Spinal cord (tissue), 10 donors: ENCODE measurements at places on chromosomes 4 and X. TPM values are rescaled to one million over a fixed set of nuclear protein-coding genes. Genes with fewer than 3 reads are reported as not detected.

The SCOC gene
- 183 TPM for polyA plus RNA-seq

The PHKA1 gene
- polyA plus RNA-seq = 7.5 TPM

DNA sequence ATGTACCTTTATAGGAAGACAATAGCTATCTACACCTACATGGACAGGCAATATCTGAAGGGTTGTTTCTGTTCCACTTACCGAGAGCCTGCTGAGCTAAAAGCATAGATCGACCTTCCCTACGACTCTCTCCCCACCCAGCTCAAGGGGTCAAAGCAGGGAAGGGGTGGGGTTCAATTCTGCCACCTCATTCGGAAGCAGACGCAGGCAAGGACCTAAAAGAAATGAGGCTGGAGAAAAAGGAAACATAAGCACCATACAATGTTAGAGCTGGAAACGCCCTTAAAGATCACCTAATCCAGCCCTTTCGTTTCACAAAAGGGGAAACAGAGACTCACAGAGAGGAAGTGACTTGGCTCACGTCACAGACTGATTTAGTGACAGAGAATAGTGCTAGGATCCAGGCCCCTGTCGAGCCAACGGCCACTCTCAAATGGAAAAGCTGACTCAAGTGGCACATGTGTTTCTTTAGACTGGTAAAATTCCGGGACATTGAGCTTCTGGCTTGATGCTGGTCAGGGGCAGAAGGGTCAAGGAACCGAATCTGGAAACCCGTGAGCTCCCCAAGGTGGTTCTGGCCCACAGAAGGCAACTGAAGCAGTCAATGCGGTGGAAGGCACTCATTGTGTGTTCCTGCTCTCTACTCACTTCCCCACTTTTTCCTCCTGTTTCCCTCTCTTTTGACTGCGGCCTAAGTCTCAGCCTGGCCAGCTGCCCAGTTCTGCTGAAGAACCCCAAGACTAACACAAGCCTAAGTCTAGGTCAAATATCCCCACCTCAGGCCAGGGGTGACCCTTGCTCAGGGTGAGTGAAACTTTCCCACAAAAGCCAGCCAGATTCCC lies 7.5 kb downstream of the SEPTIN6 start:
- peak overlapping the region; percentile 77 for H3K27ac ChIP-seq
- DNase-seq = no peak
- H3K4me1 ChIP-seq = peaks cover 14% of the 10 kb centered on the region
- no peaks in the 10 kb centered on the region for H3K36me3 ChIP-seq
- no peaks in the 10 kb centered on the region for H3K27me3 ChIP-seq
- H3K4me3 ChIP-seq = no peak overlapping the region

GRCh38 chr4:88618782-88619485 lies 26.7 kb downstream of the HERC3 start:
- H3K4me1 ChIP-seq = no peaks in the 10 kb centered on the region
- no peak for DNase-seq
- H3K36me3 ChIP-seq = no peaks in the 10 kb centered on the region

GRCh38 chrX:115898382-115899001 lies 272.1 kb upstream of the AGTR2 start:
- H3K4me3 ChIP-seq = no peak overlapping the region
- no peaks in the 10 kb centered on the region for H3K27me3 ChIP-seq
- no peak for DNase-seq
- no peaks in the 10 kb centered on the region for H3K36me3 ChIP-seq
- no peak overlapping the region for H3K27ac ChIP-seq

DNA sequence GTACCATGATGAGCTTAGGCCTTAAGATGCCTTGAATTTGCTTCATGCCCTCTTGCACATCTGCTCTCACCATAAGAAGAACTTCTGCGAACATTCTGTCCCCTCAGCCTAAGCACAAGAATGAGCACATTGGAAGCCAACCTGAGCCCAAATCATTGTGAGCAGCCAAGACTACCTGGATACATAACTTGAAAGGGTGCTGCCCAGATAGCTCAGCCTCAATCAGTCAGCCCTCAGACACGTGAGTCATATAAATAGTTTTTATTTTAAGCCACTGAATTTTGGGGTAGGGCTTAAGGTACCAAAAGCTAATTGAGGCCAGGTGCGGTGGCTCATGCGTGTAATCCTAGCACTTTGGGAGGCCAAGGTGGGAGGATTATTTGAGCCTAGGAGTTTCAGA lies 27.5 kb upstream of the BBS12 start:
- H3K27ac ChIP-seq = no peak overlapping the region
- no peak overlapping the region for H3K4me3 ChIP-seq
- no peak for DNase-seq
- no peaks in the 10 kb centered on the region for H3K36me3 ChIP-seq

DNA sequence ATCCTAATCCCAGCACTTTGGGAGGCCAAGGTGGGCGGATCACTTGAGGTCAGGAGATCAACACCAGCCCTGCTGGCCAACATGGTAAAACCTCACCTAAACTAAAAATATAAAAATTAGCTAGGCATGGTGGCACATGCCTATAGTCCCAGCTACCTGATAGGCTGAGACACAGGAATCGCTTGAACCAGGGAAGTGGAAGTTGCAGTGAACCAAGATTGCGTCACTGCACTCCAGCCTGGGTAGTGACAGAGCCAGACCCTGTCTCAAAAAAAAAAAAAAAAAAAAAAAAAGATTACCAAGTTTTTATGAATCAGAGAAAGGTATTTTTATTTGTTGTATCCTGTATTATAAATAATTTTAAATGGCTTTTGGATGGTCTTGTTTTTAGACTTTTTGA lies 15.1 kb downstream of the TRAPPC11 start:
- no peaks in the 10 kb centered on the region for H3K4me1 ChIP-seq
- no peak overlapping the region for H3K4me3 ChIP-seq
- no peak for DNase-seq
- no peak overlapping the region for H3K27ac ChIP-seq
- peaks cover 18% of the 10 kb centered on the region for H3K36me3 ChIP-seq

- H3K27ac ChIP-seq = no peak overlapping the region
- H3K27me3 ChIP-seq = no peaks in the 10 kb centered on the region
- H3K4me1 ChIP-seq = no peaks in the 10 kb centered on the region
- H3K36me3 ChIP-seq = no peaks in the 10 kb centered on the region
- no peak overlapping the region for H3K4me3 ChIP-seq
- DNase-seq = no peak
Measured at GRCh38 chr4:123562994-123563750, 166.6 kb downstream of the SPRY1 start.

DNA sequence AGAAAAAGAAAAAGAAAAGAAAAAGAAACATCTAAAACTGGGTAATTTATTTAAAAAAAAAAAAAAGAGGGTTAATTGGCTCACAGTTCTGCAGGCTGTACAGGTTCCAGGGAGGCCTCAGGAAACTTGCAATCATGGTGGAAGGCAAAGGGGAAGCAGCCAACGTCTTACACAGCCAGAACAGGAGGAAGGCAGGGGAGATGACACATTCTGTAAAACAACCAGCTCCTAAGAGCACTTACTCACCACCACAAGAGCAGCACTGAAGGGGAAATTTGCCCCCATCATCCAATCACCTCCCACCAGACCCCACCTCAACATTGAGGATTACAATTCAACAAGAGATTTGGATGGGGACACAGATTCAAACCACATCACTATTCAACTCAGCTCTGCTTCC lies 36.8 kb upstream of the TMEM184C start:
- no peak overlapping the region for H3K4me3 ChIP-seq
- no peaks in the 10 kb centered on the region for H3K36me3 ChIP-seq
- no peak for DNase-seq
- H3K27ac ChIP-seq = no peak overlapping the region

GRCh38 chr4:28386776-28387175 lies 1526.1 kb downstream of the STIM2 start:
- no peak overlapping the region for H3K4me3 ChIP-seq
- no peak overlapping the region for H3K27ac ChIP-seq
- no peaks in the 10 kb centered on the region for H3K36me3 ChIP-seq
- no peak for DNase-seq
- no peaks in the 10 kb centered on the region for H3K27me3 ChIP-seq
- no peaks in the 10 kb centered on the region for H3K4me1 ChIP-seq

GRCh38 chrX:131816551-131817136 lies 206.5 kb upstream of the STK26 start:
- peaks cover 4% of the 10 kb centered on the region for H3K4me1 ChIP-seq
- H3K27ac ChIP-seq = no peak overlapping the region
- H3K27me3 ChIP-seq = no peaks in the 10 kb centered on the region
- H3K36me3 ChIP-seq = no peaks in the 10 kb centered on the region
- DNase-seq = no peak
- peak overlapping the region; percentile 17 for H3K4me3 ChIP-seq

GRCh38 chr4:4693258-4693657 lies 151.4 kb upstream of the STX18 start:
- no peaks in the 10 kb centered on the region for H3K27me3 ChIP-seq
- DNase-seq = no peak
- H3K4me3 ChIP-seq = no peak overlapping the region

DNA sequence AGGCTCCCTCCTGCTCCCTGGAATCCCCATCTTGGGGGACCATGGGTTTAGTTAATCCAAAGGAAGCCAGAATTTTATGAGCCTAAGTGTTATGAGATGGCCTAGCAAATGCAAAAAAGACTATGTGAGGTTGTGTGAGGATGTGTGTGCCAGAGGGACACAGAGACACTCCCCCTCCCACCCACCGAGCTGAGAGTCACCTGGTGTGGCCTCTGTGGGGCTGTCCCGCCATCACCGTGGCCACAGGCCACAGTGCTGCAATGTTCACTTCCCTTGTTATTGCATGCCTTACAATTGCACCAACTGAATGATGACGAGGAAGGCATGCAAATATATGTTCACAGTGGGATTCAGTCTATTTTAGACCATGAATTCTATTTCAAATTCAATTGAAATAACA lies 601 bp upstream of the FGFBP2 start:
- no peaks in the 10 kb centered on the region for H3K36me3 ChIP-seq
- no peaks in the 10 kb centered on the region for H3K27me3 ChIP-seq
- no peak overlapping the region for H3K4me3 ChIP-seq
- no peak overlapping the region for H3K27ac ChIP-seq

- no peak overlapping the region for H3K4me3 ChIP-seq
- no peak overlapping the region for H3K27ac ChIP-seq
- no peaks in the 10 kb centered on the region for H3K27me3 ChIP-seq
- DNase-seq = no peak
- peaks cover 2% of the 10 kb centered on the region for H3K4me1 ChIP-seq
Measured at GRCh38 chr4:145719752-145720624, 40.0 kb downstream of the C4orf51 start.

GRCh38 chr4:180827232-180828009 lies 1415.8 kb upstream of the TENM3 start:
- H3K36me3 ChIP-seq = no peaks in the 10 kb centered on the region
- peaks cover 4% of the 10 kb centered on the region for H3K4me1 ChIP-seq
- H3K27ac ChIP-seq = no peak overlapping the region
- peak; percentile 29 for DNase-seq
- no peaks in the 10 kb centered on the region for H3K27me3 ChIP-seq
- peak overlapping the region; percentile 26 for H3K4me3 ChIP-seq
